ENCODE measurements at places on chromosomes 6 and 20.

- no peaks in the 10 kb centered on the region for H3K36me3 ChIP-seq
- H3K27ac ChIP-seq: no peak overlapping the region
- no peaks in the 10 kb centered on the region for H3K4me1 ChIP-seq
- no peak overlapping the region for H3K4me3 ChIP-seq
Measured at GRCh38 chr6:75870389-75870788, 121.3 kb downstream of the MYO6 start.

- no peaks in the 10 kb centered on the region for H3K36me3 ChIP-seq
- H3K4me1 ChIP-seq: peaks cover 39% of the 10 kb centered on the region
- no peak overlapping the region for H3K27ac ChIP-seq
- no peak overlapping the region for H3K4me3 ChIP-seq
Measured at GRCh38 chr6:2962004-2962403, 9.4 kb downstream of the SERPINB6 start.

DNA sequence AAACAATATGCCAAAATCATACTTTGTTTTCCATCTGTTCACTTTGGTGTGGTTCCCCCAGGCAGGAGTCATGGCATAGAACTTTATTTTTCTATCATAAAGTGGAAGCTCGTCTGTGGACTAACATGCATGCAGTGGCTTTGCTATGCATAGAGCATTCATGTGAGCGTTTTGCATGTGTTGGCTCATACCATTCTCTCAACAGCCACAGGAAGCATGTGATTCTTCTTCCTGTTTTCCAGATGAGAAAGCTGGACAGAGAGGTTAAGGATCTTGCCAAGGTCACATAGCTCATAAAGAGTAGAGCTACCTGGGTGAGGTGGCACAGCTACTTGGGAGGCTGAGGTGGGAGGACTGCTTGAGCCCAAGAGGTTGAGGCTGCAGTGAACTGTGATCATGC lies 123.4 kb upstream of the HDGFL1 start:
- no peak overlapping the region for H3K27ac ChIP-seq
- H3K27me3 ChIP-seq: no peaks in the 10 kb centered on the region
- no peaks in the 10 kb centered on the region for H3K36me3 ChIP-seq
- H3K4me3 ChIP-seq: no peak overlapping the region
- H3K4me1 ChIP-seq: no peaks in the 10 kb centered on the region

GRCh38 chr20:58086763-58087561 lies 141.5 kb downstream of the ANKRD60 start:
- no peaks in the 10 kb centered on the region for H3K36me3 ChIP-seq
- no peak overlapping the region for H3K27ac ChIP-seq
- H3K4me1 ChIP-seq: no peaks in the 10 kb centered on the region
- H3K27me3 ChIP-seq: peaks cover 17% of the 10 kb centered on the region
- DNase-seq: peak; percentile 1
- no peak overlapping the region for H3K4me3 ChIP-seq

DNA sequence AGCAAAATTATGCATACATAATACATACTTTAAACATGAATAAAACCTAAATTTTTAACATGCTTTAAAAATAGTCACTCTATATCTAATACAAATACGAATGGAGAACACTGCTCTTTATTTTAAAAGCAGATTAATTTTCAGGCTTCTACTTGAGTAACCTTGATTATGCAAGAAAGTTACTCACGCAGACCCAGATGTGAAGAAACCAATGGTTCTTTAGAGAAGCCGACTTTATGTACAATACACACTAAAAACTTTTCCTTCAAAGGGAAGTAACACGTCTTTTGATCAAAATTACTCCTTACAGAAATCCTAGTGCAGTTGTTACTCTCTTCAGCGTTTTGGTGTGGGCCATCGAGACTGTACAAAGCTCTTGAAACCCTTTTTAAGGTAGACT lies 136.9 kb upstream of the SLC22A16 start:
- no peak overlapping the region for H3K4me3 ChIP-seq
- no peaks in the 10 kb centered on the region for H3K27me3 ChIP-seq
- DNase-seq: no peak
- peaks cover 7% of the 10 kb centered on the region for H3K36me3 ChIP-seq

DNA sequence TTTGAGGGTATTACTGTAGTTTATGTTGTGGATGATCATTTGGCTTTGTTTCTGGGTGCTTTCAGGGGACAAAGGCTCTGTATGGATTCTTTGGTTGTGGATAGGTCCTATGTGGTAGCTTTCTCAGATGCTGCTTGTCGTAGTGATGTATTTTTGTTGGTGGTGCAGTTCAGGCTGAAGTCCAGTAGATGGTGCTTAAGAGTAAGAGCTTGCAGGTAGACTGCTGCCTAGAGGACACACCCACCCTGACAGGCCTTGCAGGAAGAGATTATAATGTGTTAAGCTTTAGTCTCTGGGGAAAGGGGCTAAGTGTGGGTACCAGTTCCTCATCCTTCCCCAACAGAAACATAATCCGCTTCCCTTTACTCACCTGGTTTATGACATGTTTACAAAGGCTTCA lies 62.6 kb upstream of the ADGRB3 start:
- no peak for DNase-seq
- no peaks in the 10 kb centered on the region for H3K36me3 ChIP-seq
- H3K27me3 ChIP-seq: no peaks in the 10 kb centered on the region
- no peak overlapping the region for H3K27ac ChIP-seq

GRCh38 chr20:46192376-46192944 lies 74.3 kb downstream of the CD40 start:
- H3K27ac ChIP-seq: no peak overlapping the region
- no peak overlapping the region for H3K4me3 ChIP-seq
- H3K36me3 ChIP-seq: no peaks in the 10 kb centered on the region
- peaks cover 26% of the 10 kb centered on the region for H3K27me3 ChIP-seq

DNA sequence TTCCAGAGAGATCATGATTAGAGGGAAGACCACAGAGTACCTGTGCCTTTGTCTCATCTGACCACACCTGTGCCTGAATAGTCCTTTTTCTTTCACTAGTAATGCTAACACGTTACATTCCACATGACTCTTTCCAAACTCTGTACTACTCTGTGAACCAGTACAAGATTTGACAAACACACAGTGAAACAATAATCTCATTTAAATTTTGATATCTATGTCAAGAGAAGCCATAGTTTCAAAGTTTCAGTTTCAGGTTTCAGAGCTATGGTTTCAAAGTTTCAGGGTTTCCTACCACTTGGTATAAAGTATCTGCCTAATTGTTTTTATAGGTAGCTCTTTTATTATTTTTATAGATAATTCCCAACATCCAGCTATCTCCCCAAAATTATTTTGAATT lies 62.0 kb upstream of the PHACTR2 start:
- peaks cover 10% of the 10 kb centered on the region for H3K4me1 ChIP-seq
- DNase-seq: no peak
- no peaks in the 10 kb centered on the region for H3K36me3 ChIP-seq
- H3K27me3 ChIP-seq: no peaks in the 10 kb centered on the region

- no peak for DNase-seq
- no peak overlapping the region for H3K4me3 ChIP-seq
- H3K4me1 ChIP-seq: no peaks in the 10 kb centered on the region
Measured at GRCh38 chr6:146336191-146336590, 207.4 kb upstream of the RAB32 start.

- H3K27ac ChIP-seq: no peak overlapping the region
- peaks cover 14% of the 10 kb centered on the region for H3K36me3 ChIP-seq
- no peak for DNase-seq
- peaks cover 7% of the 10 kb centered on the region for H3K27me3 ChIP-seq
Measured at GRCh38 chr20:60038400-60039008, 80.3 kb downstream of the CDH26 start.

DNA sequence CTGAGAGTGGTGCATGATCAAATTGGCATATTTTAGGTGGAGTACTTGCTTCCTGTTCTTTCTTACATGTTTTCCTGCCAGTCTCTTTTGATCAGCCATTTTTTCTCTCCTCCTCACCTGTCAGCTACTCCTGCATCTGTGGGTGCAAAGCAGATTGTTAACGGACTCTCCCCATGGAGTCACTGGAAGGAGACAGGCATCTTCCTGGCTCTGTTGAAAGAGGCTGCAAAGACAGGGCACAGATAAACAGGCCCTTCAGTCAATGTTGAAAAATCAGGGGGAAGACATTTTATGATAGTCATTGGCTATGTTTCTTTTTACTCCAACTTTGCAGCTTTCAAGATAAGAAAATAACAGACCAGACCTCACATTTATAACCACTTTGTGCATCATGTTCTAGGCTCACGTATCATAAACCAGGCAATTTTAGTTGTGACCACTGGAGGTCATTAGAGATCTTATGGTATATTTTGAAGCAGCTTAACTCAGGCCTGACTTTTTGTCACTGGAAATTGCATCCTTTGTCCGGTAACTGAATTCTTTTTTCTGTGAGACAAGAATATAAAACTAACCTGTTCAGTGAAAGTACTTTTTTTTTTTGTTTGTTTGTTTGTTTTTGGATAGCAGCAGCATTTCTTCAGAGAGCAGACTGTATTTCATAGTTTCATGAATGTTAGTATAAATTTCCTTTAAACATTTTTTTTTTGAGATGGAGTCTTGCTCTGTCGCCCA lies 20.1 kb downstream of the ECT2L start:
- H3K27ac ChIP-seq: peak overlapping the region; percentile 81
- H3K4me3 ChIP-seq: no peak overlapping the region
- no peaks in the 10 kb centered on the region for H3K27me3 ChIP-seq
- peaks cover 27% of the 10 kb centered on the region for H3K4me1 ChIP-seq
- DNase-seq: peak; percentile 16
- no peaks in the 10 kb centered on the region for H3K36me3 ChIP-seq

DNA sequence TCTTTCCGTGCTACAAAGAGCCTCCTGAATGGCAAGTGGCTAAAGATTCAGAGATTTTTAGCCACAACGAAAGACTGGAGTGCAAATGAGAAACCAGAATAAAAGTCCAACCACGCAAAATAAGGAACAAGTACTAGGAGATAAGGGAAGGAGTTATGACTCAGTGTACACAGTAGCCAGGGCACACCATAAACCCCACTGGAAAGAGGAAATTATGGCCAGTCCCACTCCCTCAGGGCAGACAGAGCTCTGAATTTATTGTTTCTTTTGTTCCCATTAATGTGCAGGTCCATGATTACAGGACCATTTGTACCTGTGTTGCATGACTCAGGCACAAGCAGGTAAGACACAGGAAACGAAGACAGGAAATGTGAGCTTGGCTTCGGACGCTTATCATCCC lies 150.3 kb upstream of the PREP start:
- H3K36me3 ChIP-seq: peaks cover 6% of the 10 kb centered on the region
- H3K27me3 ChIP-seq: peaks cover 14% of the 10 kb centered on the region
- no peak for DNase-seq
- no peaks in the 10 kb centered on the region for H3K4me1 ChIP-seq
- no peak overlapping the region for H3K27ac ChIP-seq

DNA sequence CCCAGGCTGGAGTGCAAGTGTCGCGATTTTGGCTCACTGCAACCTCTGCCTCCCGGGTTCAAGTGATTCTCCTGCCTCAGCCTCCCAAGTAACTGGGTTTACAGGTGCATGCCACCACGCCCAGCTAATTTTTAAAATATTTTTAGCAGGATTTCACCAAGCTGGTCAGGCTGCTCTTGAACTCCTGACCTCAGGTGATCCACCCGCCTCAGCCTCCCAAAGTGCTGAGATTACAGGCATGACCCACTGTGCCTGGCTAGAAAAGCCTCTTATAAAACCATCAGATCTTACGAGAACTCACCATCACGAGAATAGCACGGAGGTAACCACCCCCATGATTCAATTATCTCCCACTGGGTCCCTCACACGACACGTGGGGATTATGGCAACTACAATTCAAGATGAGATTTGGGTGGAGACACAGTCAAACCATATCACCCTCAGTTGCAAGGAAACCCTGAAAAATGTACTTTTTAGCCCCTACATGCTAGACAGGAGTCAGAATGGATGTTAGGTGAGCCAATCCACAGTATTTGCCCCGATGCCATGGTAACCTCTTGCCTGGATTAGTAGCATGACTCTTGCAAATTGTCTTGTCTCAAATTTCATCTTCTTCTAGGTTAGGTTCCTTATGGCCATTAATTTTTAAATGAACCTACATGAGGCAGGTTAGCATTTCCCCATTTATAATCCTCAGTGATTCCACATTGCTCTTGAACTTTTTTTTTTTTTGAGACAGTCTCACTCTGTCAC lies 17.1 kb upstream of the SASH1 start:
- peaks cover 28% of the 10 kb centered on the region for H3K27me3 ChIP-seq
- H3K27ac ChIP-seq: no peak overlapping the region
- no peaks in the 10 kb centered on the region for H3K36me3 ChIP-seq
- H3K4me3 ChIP-seq: no peak overlapping the region

DNA sequence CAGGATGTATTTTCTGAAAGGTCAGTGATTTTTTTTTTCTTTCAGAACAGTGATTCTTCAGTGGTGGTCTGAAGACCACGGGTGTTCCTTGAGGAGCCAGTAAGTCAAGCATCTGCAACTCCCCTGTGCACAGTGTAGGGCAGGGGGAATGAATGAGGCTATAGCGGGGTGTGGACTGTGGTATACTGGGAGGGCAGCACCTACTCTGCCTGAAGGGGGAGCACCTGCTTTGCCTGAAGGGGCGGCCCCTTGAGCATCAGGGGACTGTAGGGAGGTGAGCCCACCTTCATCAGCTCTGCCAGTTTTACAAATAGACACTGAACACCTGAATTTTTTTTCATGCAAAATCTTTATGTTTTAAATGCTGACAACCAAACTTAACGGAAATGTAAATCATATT lies 77.5 kb upstream of the RIPOR2 start:
- no peaks in the 10 kb centered on the region for H3K27me3 ChIP-seq
- peaks cover 63% of the 10 kb centered on the region for H3K4me1 ChIP-seq
- peak overlapping the region; percentile 87 for H3K27ac ChIP-seq

GRCh38 chr6:151001387-151002056 lies 136.0 kb downstream of the MTHFD1L start:
- peaks cover 1% of the 10 kb centered on the region for H3K36me3 ChIP-seq
- no peaks in the 10 kb centered on the region for H3K27me3 ChIP-seq
- no peak for DNase-seq
- H3K4me3 ChIP-seq: no peak overlapping the region

Data from naive B cell (primary cell).